ENCODE measurements at places on chromosomes 2 and 18.

GRCh38 chr2:218293715-218294429, 1.6 kb upstream of the TMBIM1 start:
- no peak for DNase-seq

DNA sequence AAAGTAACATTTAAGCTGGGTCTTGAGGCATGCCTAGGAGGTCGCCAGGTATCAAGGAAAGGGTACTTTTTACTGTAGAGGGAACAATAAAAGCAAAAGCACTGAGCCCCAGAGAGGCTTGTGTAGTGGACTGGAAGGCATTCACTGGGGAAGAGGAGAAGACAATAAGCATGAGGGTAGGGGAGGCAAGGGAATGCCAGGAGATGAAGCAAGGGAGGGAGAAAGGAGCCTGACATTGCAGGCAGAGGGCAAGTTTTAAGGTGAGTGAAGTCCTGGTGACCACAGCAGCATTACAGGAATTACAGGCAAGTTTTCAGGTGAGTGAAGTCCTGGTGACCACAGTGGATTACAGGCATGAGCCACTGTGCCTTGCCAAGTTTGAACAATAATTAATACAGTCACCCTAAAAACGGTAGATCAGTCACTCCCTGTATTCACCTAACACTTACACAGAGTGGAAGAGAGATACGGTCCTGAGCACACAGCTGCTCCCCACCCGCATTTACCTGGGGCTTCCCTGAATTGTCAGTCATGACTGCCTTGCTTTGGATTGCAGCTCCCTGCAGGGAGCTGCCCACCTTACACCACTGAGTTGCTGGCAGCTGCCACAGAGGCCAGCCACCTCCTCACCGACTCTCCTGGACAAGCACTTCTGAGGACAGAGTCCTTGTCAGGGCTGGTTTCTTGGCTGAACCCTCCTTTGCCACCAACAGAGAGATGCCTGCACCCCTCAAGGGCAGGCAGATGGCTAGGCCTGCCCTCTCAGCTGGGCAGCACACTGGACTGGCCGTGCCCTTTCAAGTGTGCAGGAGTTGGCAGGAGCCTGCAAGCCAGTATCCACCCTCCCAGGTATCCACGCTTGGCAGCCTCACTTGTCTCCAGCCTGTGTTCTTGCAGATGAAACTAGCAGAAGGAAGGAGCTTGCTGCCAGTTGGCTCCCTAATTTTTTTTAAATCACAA, 153.2 kb upstream of the MSH6 start:
- DNase-seq, result no peak

- no peak for DNase-seq
Measured at GRCh38 chr2:33273479-33273878, 203.0 kb upstream of the RASGRP3 start.

GRCh38 chr2:219542931-219543595, 546 bp downstream of the CHPF start:
- no peak for DNase-seq

DNA sequence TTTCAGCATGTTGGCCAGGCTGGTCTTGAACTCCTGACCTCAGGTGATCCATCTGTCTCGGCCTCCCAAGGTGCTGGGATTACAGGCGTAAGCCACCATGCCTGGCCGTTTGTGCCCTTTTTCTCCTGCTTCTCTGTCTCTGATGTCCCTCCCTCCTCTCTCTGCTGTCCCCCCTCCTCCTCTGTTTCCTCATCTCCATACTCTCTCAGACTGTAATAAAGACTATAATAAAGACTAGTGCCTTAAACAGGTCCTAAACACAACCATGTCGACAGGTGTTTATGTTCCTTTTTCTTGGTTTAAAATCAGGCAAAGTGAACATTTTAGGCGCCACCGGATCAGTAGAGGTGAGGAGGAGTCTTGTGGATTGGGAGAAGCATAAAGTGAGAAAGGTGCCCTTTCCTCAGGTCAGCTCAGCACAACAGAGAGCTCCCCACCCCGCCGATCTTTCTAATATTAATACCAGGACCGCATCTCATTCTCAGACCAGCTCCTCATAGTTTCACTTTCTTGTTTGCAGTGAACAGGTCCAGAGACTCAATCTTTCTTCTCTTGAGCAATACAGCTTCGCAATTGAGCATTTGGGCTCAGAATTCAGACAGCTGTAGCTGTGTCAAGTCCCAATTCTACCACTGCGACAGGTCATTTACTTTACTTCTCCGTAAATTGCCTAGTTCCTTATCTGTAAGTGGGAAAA, 23.7 kb downstream of the TIMM21 start:
- no peak for DNase-seq

GRCh38 chr2:67130531-67131256, 266.4 kb upstream of the ETAA1 start:
- no peak for DNase-seq

DNA sequence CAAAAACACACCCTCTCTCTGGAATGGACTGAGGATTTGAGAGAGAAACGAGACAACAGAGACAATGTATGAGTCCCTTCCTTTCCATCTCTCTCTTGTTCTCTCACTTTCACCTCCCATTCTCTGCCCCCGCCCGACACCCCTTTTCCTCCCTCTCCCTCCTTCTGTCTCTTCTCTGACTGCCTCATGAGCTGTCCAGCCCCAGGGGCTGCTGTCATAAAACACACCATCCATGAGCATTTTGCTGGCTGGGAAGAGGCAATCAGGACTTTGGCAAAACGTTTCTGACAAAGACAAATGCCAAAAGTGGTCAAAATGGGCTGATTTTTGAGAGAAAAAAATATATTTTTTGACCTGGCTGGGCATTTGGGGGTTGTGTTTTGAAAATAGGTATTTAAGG, 377.2 kb downstream of the EN1 start:
- no peak for DNase-seq

DNA sequence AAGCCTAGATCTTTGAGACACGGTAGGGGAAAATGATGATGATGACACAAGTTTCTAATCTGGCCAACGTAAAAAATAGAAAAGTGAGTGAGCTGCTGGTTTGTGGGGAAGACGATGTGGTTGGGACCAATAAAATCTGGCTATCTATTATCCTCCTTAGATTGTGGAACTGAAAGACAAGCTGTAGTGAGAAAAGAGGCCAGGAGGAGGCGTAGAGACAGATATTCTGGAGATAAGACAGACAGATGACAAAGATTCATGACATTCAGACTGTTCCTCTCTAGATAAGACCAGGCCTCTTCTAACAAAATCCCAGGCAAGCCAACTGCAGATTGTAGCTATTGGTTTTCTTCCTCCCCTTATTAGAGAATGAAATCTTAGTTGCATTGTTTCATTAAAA, 376.3 kb upstream of the UBE2E3 start:
- no peak for DNase-seq

- no peak for DNase-seq
Measured at GRCh38 chr2:12051831-12052230, 305.4 kb downstream of the LPIN1 start.

DNA sequence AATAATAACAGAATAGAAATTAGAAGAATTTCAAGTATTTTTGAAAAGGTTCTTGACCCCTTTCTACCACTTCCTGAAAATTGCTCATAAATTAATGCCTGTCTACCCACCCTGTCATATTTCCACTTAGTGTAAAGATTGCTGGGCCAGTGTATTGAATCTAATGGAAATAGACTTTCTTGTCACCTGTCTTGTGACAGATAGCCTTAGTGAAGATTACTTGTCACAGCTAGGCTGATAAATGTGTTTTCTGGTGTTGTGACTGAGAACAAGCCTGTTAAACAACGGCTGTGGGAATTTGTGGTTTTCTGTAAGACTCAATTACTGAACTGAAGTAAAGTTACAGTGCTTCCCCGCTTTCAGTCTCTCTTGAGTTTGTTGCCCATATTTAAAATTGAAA, 37.0 kb downstream of the PIK3C3 start:
- DNase-seq, result no peak

- no peak for DNase-seq
Measured at GRCh38 chr2:100222844-100223243, 80.5 kb upstream of the AFF3 start.

DNA sequence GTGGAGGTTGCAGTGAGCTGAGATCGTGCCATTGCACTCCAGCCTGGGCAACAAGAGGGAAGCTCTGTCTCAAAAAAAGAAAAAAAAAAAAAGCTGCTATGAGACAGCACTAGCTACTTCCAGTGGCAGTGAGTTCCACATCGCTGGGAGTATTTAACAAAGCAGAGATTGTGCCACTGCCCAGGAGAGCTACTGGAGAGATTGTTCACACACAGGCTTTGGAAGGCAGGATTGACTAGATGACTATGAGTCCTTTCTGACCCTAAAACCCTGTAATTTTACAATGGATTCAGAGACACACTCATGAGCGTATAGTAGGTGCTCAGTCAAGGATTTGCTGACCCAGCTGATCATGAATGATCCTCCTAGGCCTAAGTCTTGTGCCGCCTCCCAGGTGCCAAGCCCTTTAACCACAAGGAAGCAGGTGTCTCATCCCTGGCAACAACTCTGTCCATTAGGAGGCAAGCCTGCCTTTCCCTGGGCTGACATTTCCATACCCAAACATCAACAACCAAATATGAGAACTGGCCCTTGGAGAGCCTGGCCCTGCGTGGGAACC, 45.0 kb upstream of the ODC1 start:
- no peak for DNase-seq

GRCh38 chr2:27431395-27431794, 3.0 kb downstream of the NRBP1 start:
- no peak for DNase-seq

DNA sequence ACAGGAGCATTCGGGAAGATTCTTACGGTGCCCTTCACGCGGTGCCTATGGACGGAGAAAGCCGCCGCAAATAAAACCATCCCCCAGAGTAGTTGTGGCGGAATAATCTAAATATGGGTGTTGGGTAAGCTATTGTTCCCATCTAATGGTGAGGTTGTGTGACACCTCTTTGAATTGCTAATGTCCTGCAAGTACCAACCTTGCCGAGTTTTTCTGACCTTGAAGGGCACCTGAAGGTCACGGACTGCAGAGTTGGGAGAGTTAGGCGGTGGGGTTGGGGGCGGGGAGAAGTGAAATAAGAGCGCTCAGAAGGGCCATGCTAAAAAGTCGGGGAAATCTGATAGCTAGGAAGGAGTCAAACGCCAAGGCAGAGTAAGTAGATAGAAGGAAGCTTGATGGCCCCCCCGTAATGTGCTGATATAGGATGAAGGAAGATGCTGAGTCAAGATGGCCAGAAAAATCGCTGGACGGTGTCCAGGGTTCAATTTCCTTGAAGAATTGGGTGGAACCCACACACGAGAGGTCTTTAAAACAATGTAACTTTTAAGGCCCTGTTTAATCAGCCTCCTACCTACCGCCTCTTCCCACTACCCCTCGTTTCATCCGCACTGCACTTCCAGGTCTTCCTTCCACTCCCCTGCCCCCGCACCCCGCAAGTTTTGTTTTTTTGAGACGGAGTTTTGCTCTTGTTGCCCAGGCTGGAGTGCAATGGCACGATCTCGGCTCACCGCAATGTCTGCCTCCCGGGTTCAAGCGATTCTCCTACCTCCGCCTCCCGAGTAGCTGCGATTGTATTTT, 600 bp downstream of the KATNAL2 start:
- DNase-seq, result no peak

DNA sequence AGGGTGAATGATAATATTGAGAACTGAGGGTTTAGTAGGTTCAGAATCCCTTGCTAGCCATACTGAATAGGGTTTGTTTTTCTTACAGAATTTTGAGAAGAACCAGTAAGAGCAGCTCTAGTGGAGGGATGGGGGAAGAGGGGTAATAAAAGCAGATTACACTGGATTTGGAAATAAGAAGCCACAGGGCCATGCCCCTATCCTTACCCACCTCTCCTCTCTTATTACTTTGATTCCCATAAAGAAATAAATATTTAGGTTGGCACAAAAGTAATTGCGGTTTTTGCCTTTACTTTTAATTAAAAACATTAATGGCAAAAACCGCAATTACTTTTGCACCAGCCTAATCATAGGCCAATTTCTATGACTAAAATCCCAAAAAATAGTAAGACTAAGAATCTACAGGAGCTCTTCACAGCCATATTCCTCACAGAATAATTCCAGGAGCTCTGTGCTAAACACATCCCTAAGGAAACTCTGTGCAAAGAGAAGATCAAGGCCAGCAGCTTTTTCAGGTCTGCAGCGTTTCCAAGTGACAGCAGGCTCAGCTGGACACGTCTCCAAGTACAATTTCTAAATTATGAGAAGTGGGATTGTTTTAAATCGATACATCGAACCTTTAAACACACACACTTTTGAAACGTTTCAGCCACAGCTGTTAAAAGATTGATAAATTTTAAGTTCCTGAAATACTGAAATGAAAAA, 58.4 kb upstream of the RTN4 start:
- DNase-seq, result no peak

- DNase-seq, result no peak
Measured at GRCh38 chr2:33307659-33308270, 168.7 kb upstream of the RASGRP3 start.

DNA sequence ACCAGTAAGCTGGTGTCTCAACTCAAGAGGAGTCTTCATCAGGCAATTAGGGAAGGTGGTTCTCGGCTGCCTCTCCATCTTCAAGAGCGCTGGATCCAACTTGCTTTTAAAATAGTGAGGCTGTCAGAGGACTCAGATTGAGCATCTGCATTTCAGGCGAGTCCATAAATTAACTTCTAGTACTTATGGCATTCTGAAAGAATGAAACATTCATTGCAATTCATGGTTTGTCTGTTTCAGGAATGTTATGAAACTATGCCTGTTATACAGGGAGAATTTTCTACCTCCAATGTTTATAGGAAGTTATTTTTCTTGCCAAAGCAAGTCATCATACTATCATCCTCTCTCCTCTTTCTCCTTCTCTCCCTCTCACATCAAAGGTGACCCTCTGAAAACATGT, 883.2 kb downstream of the SLC4A3 start:
- DNase-seq, result no peak

- no peak for DNase-seq
Measured at GRCh38 chr2:118852605-118853128, 5.2 kb upstream of the EN1 start.

GRCh38 chr2:42252464-42252863, 83.3 kb downstream of the EML4 start:
- no peak for DNase-seq

DNA sequence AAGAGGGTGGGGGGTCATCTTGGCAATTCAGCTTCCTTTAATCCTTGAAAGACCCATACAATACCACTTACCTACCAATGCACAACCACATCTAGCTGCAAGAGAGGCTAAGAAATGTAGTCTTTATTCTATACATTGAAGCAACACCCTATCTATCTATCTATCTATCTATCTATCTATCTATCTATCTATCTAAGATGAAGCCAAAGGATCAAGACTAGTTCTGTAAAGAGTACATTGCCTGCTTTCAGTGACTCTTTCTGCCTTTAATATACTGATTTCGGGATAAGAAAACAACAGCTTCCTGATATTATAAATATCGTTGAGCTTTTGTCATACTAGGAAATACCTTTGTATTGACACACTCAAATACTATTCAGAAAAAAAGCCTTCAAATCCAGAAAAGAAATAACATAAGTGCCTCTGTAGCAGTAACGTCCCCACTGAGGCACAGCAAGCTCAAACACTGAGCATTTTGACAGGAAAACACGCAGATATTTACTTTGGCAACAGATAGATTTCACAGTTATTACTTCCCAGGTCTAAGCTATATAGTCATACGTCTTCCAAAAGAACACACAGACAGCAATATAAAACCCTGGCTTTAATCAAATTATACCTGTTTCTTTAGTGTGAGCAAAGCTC, 139.4 kb upstream of the SERTAD2 start:
- DNase-seq, result no peak

- DNase-seq, result no peak
Measured at GRCh38 chr2:157107460-157107859, 150.0 kb upstream of the GALNT5 start.

- no peak for DNase-seq
Measured at GRCh38 chr2:13818002-13818401, 814.5 kb upstream of the LRATD1 start.

All from stimulated activated CD8-positive, alpha-beta memory T cell treated with anti-CD3 and anti-CD28 coated beads, Interleukin-7, amount 100 ng/mL, for 1 hour (primary cell).